NCI-H1436 treated with DMSO at 0.1 percent for 48 hours (cell line): ENCODE measurements at places on chromosomes 5 and 9.

GRCh38 chr9:6272229-6272598 is 56.0 kb upstream of the TPD52L3 start:
- DNase-seq = no peak

- no peak for DNase-seq
Observed at GRCh38 chr5:115623658-115624057, 2.2 kb downstream of the TMED7 start.

- DNase-seq = no peak
Observed at GRCh38 chr9:95815133-95815532, 60.4 kb upstream of the ERCC6L2 start.

GRCh38 chr5:132961887-132962286 is 1.5 kb downstream of the AFF4 start:
- DNase-seq = no peak

DNA sequence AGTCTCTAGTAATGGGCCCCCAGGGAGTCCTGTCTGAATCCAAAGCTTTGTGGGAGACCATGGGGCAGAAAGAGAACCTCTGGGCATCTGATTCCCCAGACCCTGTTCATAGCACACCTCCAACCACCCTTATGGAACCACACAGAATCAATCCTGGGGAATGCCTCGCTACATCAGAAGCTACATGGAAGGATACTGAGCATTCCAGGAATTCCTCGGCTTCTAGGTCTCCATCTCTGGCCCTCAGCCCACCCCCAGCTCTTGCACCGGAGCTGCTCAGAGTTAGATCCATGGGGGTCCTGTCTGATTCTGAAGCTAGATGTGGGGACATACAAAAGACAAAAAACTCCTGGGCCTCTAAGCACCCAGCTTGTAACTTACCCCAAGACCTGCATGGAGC is 28.4 kb downstream of the VCP start:
- DNase-seq = no peak

DNA sequence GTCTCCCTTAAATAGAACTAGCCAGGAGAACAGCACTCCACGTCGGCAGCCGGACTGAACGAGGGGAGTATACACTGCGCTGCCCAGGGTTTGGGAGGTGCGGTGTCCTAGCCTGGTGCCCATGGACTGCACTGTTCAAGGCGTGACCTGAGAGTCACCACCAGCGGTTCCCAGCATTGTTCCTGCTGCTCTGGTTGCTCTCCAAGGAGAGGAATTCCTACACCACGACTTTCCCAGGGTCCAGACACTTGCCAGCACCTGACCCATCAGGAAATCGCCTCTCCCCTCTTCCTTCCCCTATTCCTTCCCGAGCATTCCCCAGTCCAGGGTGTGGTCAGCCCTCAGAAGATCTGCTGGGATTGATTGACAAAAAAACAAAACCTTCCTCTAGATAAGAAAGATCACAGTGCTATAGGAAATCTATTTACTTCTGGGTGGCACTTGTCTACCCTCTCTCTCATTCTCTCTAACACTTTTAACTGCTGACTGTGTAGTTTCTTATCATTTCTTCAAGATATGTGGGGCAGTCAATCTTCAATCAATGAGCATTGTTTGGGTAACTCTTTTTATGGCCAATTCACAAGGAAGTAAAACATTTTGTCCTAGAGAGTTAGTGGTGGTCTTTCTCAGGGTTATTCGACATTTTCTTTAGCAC is 297.8 kb upstream of the ACTBL2 start:
- no peak for DNase-seq

GRCh38 chr5:59843511-59844213 is 49.9 kb downstream of the PDE4D start:
- no peak for DNase-seq

DNA sequence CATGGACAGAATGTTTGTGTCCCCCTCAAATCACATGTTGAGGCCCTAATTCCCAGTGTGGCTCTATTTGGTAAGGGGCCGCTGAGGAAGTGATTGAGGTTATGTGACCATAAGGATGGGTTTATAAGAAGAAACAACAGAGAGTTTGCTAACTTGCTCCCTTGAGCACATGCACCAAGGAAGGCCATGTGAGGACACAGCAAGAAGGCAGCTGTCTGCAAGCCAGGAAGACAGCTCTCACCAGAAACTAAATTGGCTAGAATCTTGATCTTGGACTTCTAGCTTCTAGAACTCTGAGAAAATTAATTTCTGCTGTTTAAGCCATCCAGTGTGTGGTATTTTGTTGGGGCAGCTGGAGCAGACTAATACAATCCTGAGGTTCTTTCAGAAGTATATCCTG is 35.2 kb upstream of the CDC42SE2 start:
- DNase-seq = no peak

DNA sequence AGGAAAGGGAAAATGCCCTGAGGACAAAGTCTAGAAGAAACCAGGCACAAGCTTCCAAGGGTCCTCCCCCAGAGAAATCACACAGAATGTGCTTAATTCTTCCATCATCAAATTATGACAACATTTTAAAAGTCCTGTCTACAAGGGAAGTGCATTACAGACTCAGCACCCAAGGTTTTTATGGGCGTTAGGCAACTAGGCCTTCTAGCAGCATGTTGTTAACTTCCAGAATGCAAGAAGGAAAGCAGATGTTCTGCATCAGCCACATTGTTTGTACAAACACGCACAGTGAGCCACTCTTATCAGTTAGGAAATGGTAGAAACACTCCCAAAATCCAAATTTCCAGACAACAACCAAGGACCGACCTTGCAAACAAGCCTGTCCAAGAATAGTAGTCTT is 26.5 kb downstream of the SMC5 start:
- no peak for DNase-seq

- no peak for DNase-seq
Observed at GRCh38 chr5:157670662-157671591, at the start of gene C5orf52. Gene C5orf52, plus strand, starts transcription at chr5:157671533. Its CDS starts 82 bp downstream, at chr5:157671615.

DNA sequence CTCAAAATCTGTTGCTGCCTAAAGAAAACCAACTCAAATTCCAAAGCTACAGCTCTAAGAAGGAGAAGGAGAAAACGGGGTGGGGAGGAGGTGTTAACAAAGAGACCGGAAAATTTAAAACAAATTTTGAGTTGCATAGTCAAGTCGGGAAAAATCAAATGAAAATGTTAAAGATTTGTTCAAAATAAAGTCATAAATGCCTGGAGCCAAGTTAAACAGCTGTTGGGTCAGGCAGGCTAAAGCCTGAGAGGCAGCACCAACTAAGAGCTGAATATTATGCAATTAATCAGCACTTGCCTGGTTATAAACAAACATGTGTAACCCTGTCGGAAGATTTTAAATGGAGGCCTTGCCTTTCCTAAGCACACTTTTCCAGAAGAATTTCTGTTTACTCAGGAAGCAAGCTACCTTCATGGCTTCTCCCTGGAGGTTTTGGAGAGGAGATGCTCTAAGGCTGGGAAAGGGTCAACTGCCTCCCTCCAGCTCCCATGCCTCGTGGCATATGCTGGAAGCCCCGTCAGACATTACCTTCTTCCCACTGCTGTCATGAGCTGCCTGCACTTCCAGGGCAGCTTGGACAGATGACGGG is 270.5 kb downstream of the DMRT2 start:
- DNase-seq = no peak

DNA sequence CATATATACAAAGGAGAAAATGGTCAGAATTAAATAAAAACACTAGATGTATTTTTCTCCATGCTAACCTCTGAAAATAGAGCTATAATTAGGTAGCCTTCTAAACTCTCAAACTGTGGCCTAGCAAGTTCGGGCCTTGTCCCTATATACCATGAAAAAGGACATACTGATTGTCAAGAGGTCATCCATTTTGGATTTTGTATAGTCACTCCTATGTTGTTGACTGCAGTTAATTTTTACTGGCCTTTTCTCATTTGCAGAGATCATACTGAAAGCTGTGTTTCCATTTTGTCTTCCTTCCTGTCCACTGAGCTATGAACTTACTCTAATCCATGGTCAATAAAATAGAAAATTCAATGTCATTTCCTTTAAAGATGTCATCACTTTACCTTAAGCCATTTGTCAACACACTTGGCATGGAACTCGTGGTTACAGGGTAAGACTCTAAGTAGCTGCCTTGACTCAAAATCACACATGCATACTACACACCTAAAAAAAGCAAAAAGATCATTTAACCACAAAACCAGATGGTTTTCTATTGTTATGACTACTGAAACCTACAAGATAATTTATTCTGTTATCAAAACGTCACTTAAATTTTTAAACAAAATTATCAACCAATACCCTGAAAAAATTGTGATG is 58.0 kb downstream of the RNF38 start:
- DNase-seq = no peak

DNA sequence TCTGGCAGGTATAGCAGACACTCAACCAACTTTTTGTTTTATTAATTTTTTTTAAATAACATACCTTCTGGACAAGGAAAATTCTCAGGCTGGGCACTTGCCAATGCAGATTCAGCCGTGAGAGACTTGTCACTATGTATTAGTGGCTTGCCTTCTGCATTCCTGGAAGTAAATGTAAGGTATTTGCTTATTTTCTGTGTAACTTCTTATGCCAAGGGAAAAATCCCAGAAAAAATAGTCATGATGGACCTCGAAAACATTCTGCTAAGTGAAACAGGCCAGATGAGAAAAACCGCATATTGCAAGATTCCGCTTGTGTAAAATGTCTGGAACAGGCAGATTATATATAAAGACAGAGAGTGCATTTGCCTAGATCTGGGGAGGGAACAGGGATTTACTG is 260.3 kb upstream of the DAPK1 start:
- no peak for DNase-seq

GRCh38 chr5:90709323-90710155 is 150.9 kb downstream of the ADGRV1 start:
- DNase-seq = no peak

- DNase-seq = peak; percentile 52
Observed at GRCh38 chr9:107472581-107473340, 16.8 kb downstream of the KLF4 start.

DNA sequence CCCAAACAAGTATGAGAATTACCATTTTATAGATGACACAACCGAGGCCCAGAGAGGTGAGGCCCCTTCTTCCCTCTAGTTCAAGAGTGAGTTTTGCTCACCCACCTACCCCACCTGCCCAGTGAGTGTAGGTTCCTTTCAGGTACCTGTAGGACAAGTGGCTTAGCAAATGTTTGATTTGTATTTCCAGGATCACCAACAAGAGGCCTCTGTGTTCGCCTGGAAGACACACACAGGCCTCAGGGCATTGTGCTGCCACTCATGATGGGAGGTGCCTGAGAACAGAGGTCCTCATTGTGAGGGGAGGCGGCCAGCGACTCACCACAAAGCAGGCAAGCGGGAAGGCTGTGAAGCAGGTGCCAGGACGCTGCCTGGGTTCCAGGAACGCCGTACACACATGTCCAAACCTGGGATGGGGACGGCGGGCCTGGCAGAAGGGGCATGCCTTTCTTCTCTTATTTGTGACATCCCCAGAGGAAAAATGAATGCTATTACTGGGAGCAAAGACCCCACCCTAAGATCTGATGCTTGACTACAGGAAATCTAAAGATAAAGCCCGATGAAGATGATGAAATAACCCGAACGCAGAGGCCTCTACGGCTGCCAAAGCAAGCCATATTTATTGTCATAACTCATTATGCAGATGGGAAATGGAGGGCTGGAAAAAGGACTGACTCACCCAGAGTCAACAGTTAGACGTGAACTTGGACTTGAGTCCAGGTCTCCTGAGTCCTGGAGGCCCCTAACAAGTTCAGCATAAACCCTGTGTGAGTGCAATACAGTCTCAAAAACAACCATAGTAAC is 60.2 kb upstream of the SLC25A51 start:
- DNase-seq = peak; percentile 17

DNA sequence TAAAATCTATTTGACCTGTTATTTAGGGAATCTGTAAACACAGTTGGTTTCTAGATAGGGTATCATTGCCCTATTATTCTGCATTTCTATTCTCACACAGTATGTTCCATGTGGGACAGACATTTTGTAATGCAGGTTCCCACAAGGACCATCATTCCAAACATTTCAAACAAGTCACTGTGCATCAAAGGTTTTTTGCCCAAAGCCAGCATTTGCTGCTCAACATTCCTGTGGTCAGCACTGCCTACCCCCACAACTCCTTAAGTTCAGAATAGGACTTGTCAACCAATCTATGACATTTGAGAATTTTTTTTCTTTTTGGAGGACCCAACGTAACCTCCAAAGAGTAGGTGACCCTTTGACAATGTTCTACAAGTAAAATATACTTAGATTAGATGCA is 95.7 kb downstream of the LPAR1 start:
- DNase-seq = no peak

- no peak for DNase-seq
Observed at GRCh38 chr9:105401651-105402050, 46.2 kb upstream of the FSD1L start.

DNA sequence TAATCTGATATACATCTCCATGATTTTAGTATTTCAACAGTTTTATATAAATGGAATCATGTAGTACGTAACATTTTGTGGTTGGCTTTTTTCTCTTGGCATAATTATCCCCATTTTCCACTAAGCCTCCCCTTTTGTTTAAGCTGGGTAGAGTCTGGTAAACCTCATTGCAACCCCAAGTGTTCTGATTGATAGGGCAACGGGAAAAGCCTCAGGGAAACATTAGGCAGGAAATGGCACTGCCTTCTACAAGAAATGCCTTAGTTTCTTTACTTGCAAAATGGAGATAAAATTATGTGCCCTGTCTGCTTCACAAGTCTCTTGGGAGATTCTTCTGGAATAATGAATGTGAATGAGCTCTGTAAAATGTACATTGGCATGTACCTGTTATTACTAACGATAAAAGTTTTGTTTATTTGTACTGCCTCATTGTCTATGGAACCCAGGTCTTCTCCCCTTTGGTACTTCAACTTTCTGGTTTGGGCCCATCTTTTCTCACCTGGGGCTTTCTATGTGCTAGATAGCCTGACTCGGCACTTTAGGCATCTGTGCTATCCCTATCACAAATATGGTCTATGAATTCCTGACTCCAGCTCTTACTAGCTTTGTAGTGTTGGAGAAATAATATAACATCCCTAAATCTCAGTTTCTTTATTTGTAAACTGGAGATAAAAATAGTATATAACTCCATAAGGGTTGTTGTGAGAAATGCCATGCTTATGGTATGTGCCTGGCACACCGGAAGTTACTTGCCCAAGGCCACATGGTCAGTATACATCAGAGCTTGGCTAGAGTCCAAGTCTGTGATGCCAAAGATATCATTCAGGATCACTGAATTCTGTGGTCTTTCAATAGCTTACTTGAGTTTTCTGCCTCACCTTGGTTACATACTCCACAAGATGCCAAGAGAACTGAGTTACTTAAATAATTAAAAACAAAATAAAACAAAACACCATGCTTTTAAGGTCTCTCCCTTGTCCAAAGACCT is 48.2 kb upstream of the ZNF169 start:
- DNase-seq = no peak

DNA sequence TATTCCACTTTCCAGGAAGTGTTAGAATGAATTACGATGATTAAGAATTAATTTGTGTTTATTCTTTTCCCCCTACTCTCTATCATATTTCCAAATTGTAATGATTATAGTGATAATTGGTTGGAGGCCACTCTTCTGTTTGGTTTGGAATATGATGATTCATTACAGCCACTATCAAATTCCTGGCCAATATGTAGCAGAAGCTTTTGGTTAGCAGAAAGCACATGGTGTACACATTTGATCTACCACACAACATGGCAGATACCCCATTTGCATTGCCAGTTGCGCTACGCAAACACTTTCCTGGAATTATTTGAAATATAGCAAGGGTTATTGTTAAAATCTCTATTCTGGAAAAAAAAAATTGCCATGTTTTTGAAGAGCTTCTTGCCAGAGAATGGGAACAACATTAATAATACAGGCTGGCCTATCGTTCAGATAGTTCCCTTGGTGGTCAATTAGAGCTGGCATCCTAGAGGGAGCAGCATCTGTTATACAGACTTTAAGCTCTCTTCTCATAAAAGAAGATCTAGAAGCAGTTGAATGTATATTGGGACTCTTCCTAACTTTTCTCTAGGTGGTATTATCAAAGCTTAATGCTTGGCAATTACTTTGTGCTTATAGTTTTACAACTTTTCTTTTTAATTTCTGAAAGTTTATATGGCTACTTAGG is 455.0 kb upstream of the ACTBL2 start:
- no peak for DNase-seq
